Progenitor cell of endocrine pancreas (in vitro differentiated cells): ENCODE measurements at places on chromosomes 2 and 18.

- DNase-seq, result no peak
Observed at GRCh38 chr2:105802587-105802986, 57.9 kb downstream of the NCK2 start.

- DNase-seq, result no peak
Observed at GRCh38 chr2:193580176-193580950, 1385.6 kb upstream of the TMEFF2 start.

DNA sequence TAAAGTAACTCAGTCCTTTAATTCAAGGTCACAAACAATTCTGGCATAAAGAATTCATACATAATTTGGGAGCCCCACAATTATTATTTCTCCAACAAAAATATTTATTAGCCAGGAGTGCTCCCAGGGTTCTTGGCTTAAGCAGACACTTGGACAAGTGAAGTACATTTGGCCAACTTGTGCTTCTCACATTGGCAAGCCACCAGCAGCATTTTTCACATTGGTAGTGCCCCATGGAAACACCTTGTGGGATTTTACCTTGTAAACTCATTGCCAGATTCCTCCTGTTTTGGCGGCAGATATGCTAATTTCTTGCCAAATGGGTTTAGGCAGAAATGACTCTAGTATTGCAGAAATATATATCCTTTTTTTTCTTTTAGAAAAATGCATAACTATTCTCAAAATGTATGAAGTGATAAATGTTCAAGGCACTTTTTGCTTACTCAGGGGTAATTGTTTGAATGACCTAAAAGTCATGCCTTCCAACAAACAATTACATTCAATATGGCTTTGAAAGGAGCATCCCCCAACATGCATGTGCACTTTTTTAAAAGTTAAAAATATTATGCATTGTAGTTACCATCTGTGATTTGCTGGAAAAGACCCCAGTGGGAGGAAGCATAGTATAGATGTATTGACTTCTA is 113.5 kb downstream of the CSRNP3 start:
- no peak for DNase-seq

DNA sequence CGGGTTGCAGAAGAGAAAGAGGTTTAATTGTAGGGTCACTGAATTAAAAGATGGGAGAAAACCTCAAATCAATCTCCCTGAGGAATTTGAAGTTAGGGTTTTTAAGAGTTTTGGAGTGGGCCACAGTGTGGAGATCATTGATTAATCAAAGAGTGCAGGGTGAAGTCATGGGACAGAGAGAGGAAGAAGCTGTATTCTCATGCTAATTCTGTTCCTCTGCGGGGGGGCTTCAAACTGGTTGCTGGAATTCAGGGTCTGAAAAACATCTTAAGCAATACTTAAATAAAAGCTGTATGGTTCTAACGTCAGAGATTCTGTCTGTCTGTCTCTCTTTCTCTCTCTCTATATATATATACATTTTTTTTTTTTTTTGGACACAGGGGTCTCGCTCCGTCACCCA is 169.8 kb upstream of the SPATS2L start:
- DNase-seq, result no peak

DNA sequence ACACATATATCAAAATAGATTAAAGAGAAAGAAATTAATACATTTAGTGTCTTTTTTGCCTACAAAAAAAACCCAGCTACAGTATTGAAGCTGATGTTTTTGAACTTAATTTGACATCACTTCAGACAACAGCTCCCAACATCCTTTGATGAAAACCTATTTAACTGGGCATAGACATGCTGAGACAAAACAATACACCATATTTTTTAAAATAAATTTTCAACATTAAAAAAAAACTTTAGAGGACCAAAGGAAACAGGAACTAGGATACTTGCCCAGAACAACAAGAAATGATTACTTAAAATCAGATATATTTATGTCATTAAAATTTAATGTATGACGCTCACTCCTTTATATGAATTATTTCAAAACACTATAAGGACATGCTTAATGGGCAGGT is 178.1 kb downstream of the MREG start:
- DNase-seq, result no peak

- DNase-seq, result no peak
Observed at GRCh38 chr2:106963156-106963555, 77.2 kb upstream of the ST6GAL2 start.

DNA sequence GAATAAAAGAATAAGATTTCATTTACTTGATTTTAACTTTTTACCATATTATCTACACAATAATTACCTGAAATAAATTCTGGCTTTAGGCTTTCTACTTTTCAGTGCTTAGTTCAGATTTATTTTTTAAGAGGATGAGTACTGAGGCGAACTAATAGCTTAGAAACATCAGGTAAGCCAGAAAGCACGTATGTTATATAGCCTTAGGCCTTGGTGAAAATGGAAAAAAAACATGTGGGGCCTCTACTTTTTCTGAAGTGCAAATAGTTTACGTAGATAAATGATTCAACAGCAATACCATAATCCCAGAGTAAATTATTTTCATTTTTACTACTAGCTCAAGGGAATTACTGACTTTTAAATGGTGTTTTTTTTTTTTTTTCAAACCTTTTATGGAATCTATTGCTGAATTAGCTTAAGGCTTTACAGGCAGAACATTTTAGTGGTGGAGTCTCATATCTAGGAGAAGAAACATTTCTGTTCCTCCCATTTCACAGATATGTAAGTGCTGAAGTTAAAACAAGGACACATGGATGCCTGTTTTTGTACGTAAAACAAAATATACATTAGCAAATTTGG is 6.2 kb downstream of the CPS1 start:
- DNase-seq, result no peak

DNA sequence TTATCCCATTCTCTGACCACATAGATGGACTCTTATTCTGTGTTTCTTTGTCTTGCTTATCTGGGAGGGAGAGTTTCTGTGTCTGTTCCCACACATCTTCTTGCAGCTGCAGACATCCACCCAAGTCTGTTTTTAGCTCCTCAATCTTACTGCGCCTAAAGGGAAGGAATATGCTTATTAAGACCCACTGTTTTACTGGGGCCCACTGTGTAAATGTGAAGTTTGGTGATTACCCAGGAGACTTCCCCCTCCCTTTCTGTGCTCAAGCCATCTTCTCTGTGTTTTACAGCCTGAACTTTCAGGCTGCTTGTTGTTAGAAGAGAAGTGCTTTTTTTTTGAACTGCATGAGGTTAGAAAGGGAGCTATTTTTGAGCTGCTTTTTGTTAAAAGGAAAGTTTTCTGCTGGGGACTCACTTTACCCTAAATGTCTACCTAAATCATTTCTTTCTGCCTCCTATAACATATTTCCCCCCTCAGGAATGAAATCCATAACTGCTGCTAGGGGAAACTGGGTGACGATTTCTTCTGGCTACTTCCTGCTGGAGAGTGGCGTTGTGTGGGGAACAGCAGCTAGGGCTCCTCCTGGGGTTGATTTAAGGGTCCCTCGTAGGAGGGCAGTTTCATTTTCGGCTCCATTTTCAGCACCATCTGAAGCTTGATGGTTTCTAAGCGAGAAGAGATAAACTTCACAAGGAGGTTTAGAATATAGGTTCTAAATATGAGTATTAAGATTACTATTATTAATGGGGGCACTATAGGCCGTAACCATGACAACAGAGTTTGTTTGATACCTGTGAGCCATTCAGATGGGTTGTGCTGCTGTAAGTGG is 39.5 kb upstream of the GMCL1 start:
- no peak for DNase-seq

- DNase-seq, result no peak
Observed at GRCh38 chr2:119248311-119248710, 24.7 kb downstream of the STEAP3 start.

DNA sequence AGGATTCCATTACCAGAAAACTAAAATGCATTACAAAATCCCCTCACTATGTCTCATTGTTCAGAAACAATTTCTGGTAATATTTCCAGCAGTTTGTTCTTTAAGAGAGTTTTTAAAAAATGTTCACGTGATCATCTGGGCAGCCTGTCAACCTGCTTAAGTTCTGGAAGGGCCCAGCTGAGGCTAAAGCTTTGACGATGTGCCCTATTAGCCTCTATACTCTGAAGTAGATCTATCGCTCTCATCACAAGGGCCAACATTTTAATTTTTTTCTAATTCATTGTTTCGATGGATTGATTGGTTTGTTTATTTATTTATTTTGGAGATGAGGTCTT is 205.8 kb downstream of the PRKCE start:
- DNase-seq, result no peak

DNA sequence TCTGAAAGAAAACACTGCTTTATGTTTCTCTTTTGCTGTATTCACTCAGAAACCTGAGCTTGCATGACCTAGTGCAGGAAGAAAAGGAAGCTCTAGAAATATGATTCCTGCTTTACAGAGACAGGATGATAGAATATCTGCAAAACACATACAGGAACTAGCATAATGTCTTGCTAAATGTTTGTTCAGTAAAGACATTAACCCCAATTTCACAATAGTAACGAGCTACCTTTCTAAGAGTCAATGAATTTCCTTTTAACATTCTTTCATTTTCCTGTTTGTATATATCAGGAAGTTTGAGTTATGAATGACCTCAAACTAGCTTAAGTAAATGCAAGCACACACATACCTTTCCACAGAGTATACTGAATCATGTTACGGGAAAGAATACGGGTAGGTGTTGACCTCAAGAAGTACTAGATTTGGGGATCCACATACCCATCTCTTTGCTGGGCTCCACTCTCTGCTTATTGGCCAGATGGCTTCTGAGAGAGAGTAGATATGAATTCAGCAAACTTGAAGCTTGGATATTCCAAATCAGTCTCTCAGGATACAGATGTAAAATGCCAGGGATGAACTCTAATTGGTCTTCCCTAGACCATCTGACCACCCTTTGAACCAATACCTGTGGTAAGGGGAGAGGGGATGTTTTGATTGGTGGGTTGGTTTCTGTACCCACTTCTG is 18.2 kb upstream of the ACSL3 start:
- DNase-seq, result no peak

DNA sequence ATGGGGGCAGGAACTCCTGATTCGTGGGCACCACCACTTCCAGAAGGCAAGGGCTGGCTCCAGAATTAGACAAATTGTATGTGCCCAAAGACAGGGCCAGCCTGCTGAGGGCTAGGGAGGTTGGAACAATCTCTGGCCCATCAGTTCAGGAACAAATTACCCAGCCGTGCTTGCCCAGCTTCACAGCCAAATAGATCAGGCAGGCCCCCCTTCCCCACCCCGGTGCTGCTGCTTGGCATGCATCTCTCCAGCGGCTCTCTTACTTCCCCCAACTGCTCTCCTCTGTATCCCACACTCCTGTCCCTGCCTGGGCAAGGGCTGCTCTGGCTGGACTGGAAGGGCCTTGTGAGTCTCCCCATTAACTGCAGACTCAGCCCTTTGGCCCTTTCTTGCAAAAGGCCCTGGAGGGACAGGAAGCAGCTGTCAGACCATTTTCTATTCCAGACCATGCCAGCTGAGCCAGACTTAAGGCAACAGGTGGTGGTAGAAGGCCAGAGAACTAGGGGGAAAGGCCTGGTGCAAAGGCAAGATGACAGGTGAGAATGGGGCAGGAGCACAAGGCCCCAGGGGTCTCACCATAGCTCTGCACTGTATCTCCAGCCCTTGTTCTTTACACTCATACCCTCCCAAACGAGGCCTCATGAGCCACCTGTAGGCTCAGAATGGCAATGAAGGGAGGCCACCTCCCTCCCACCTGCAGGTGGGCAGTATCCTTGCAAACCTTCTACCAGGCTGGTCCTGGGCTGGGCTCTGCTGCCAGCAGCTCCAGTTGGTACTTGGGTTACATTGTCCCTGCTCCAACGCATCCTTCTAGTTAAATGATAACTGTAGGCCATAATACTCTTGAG is 30.7 kb upstream of the ACAA2 start:
- DNase-seq, result no peak

- DNase-seq, result no peak
Observed at GRCh38 chr2:191463790-191464189, 214.1 kb upstream of the NABP1 start.

DNA sequence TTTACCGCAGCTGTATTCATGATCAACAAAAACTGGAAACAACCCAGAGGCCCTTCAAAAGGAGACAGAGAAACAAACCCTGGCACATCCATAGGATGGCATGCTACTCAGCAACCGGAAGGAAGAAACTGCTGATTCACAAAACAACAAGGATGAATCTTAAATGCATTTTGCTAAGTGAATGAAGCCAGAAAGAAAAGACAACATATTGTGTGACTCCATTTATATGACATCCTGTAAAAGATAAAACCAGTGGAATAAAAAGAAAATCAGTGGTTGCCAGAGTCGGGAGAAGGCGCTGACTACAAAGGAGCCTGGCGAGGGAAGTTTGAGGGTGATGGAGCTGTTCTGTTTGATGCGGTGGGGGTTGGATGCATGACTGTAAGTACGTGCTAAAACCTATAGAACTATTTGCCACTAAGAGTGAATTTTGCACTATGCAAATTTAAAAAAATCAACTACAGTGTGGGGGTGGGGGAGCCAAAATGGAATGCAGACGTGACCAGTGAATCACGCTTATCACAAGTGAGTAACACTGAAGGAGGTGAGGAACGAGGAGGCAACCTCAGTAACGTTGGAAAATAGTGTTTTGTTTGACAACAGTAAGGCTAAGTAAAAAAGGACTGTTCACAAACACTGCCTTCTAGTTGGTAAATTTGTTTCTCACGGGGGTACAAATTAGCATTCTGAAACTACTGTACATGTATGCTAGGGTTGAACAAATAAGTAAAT is 108.9 kb downstream of the INHBB start:
- no peak for DNase-seq

GRCh38 chr2:235008584-235009044 is 56.8 kb downstream of the SH3BP4 start:
- DNase-seq, result peak; percentile 21

DNA sequence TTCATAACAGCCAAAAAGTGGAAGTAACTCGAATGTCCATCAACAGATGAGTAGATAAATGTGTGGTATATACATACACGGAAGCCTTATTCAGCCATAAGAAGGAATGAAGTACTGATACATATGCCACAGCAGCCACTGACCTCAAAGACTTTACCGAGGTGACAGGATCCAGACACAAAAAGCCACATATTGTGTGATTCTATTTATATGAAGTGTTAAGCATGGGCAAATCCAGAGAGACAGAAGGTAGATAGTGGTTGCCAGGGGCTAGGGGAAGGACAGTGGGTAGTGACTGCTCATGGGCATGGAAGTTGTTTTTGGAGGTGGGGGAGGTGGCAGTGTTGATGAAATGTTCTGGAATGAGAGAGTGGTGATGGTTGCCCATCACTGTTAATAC is 33.9 kb downstream of the ZAP70 start:
- no peak for DNase-seq

- DNase-seq, result no peak
Observed at GRCh38 chr18:48932822-48933510, 17.8 kb downstream of the SMAD7 start.

- no peak for DNase-seq
Observed at GRCh38 chr2:241286348-241287090, 29.0 kb downstream of the HDLBP start.

- no peak for DNase-seq
Observed at GRCh38 chr2:217049956-217050355, 190.1 kb upstream of the TNP1 start.

DNA sequence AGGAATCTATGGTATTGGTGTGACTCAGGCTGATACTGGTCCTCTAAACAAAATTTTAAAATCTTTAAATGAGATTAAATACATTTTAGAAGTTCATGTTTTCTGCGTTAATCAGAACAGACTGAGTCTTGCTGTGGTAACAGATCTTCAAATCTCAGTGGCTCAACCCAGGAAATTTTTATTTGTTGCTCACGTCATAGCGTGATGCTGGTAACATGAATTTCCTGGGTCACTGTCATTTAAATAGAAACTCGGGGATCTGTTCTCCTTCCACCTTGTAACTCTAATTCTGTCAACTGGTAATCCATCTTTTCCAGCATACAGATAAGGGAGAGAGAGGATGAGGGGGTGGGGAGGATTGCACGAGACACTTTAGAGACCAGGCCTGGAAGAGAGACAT is 90.0 kb downstream of the CDC42EP3 start:
- DNase-seq, result no peak

- no peak for DNase-seq
Observed at GRCh38 chr2:47054868-47055267, 100.2 kb downstream of the STPG4 start.
